ENCODE measurements at places on chromosomes 16 and 17.

GRCh38 chr17:29962656-29963055 lies 21.2 kb downstream of the EFCAB5 start:
- no peak for DNase-seq

- no peak for DNase-seq
These were observed 29.5 kb upstream of the WWOX start for GRCh38 chr16:78069913-78070312.

- no peak for DNase-seq
These were observed 2.3 kb downstream of the DLG4 start for GRCh38 chr17:7217113-7217987.

GRCh38 chr17:2697611-2698162 lies 13.9 kb downstream of the CLUH start:
- no peak for DNase-seq

DNA sequence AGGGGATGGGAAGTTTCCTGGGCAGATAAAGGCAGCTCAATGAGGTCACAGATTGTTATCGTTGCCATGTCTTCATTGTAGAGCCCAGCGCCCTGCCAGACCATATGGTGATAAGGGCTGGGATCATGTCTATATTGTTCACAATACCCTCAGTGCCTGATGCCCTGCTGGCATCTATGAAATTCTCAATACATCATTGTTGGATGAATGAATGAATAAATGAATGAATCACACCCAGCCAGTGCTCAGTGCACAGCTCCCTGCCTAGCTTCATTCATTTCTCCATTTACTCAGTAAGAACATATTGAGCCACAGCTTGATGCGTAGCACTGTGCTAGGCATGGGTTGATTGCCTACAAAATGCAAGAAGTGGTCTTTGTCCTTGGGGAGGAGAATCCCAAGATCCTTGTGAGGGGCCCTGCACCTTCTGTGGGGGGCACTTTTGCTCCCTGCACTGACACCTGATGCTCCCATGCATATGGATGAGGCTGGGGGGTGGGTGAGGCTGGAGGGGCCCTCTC lies 29.7 kb downstream of the MRC2 start:
- no peak for DNase-seq

- no peak for DNase-seq
These were observed 939 bp downstream of the MYH8 start for GRCh38 chr17:10420811-10421210.

DNA sequence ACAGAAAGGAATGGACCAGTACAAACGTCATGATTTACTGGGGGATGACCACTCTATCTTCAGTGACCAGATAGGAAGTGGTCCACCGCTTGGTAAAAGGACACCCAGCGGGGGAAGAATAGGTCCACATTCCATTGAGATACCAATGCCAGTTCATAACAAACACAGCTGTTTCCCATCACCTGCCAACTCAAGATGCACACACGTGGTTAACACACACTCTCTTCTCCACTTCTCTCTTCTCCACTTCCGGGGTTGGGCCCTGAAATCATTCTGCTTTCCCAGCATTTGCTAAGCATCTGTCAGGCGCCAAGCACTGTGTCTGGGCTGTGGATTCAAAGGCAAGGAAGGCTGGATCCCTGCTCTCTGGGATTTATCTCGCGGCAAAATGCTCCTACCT lies 175.5 kb downstream of the SLC39A11 start:
- no peak for DNase-seq
